Stimulated activated CD4-positive, alpha-beta T cell treated with anti-CD3 and anti-CD28 coated beads, Interleukin-2, amount 100 ng/mL, for 48 hours (primary cell): ENCODE measurements at places on chromosomes 1 and 21.

DNA sequence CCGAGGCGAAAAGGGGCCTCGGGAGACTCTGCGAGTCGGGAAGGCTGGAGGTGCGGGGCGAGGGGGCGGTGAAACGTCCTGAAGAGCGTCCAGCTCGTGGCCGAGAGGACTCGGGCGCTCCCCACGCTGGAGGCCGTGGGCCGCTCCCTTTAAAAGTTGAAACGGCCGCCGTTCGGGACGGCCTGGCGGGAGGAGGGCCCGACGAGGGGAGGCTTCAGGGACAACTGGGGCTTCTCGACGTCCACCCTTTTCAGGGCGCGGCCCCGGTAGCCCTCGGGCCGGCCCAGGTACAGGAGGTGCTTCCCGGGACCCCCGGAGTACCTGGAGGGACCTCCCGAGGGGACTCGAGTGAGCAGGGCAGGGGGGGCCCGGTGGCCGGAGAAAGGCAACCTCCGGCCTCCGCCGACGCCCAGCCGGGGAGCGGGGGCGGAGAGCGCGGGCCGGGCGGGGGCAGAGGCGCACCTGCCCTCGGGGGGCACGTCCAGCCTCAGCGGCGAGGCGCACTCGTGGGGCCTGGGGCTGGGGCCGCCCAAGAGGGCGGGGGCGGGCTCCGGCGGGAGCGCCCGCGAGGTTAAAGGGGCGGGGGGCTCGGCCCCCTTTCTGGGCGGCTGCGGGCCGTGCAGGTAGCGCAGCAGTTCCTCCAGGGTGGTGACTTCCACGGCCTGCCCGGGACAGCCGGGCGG, 14.0 kb downstream of the SEMA6C start:
- DNase-seq: no peak

DNA sequence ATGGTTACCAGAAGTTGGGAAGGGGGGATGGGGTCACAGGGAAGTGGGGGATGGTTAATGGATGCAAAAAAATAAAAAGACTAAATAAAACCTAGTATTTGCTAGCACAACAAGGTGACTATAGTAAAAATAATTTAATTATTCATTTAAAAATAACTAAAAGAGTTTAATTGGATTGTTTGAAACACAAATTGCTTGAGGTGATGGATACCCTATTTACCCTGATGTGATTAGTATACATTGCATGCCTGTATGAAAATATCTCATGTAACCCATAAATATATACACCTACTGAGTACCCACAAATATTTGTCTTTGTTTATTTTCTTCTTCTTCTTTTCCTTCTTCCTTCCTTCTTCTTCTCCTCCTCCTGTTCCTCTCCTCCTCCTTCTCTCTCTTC, 57.8 kb upstream of the MACF1 start:
- no peak for DNase-seq

DNA sequence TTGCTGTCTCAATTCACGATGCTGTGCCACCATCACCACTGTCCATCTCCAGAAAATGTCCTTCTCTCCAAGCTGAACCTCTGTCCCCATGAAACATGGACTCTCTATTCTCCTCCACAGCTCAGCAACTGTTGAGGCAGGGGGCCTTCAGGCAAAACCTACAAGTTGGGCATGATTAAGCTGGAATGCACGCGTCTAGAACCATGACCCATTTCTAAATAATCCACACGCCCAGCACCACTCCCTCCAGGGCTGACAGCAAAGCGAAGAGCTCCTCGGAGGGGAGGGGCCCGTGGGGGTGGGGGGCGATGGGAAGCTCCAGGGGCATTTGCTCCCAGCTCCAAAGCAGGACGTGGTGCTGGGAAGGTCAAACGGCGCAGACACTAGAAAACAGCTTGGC, 3.3 kb upstream of the HES5 start:
- DNase-seq: no peak

- peak; percentile 21 for DNase-seq
Observed at GRCh38 chr1:240888039-240888786, 276.3 kb upstream of the GREM2 start.

DNA sequence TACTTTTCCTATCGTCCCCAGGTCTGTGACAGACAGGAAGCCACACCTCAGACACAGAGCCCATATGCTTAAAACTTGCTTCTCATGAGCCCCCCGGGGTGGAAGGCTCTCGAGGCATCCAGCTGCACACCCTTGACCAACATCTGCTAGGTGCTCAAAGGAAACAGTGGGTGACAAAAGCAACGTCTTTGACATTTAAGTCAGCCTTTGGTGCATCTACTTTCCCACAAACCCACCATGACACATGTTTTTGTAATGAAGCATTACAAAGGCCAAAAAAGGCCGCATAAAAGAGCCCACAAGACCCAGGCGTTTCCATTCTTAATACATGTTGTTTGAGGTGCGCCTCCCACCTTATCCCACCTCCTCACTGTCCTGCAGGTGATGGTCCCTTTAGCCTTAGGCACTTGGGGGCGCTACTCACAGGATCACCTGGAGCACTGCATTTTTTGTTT, 11.8 kb upstream of the FASLG start:
- no peak for DNase-seq

DNA sequence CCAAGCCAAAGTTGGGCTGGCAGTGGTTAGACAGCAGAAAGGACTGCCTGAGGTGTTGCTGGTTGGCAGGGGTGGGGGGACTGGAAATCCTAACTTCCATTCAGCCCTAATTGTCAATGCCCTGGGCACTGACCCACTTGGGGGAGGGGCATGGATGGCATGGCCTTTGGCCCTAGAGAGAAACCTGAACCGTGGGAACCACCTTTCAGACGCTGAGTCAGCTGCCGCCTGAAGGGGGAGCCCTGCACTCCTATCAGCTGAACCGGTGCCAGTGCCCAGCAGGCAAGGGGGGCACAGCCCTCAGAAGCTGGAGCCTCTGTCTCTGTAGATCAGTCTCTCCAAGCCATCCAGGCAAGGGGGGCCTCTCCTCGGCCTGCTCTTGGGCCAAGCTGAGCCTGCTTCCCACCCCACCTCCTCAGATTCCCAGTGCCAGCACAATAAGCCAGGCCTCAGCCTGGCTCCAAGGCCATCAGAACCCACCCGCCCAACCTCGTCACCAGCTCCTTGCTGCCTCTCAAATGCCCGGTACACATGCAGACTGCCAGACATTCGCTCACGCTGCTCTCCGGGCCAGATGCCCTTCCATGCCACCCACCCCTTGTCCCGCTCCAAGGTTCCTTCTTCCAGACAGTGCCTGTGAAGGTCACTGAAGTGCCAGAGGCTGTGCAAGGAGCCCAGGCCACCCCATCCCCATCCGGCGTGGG, 11.6 kb downstream of the TINAGL1 start:
- peak; percentile 47 for DNase-seq

DNA sequence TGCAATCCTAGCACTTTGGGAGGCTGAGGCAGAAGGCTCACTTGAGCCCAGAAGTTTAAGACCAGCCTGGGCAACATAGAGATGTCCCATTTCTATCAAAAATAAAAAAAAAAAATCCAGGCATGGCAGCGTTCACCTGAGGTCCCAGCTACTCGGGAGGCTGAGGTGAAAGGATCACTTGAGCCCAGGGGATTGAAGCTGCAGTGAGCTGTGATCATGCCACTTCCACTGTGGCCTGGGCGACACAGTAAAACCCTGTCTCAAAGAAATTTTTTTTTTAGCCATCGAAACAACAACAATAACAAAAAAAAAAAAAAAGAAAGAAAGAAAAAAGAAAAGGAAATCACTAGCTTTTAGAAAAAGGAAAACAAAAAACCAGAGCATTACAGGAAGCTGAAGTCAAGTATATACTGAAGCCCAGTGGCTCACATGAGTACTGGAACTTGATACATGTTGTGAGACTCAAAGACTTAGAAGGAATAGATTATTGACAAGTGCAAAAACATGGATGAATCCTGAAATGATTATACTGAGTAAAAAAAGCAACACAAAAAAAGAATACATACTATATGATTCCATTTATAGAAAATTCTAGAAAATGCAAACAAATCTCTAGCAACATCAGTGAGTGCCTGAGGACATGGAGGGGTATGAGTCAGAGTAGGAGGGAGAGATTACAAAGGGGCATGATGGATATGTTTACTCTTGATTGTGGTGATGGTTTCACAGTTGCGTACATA, 6.1 kb upstream of the RABGAP1L start:
- no peak for DNase-seq
